Cortex of kidney (tissue), 1 donor: ENCODE measurements at places on chromosomes 4 and X.

GRCh38 chrX:10450229-10450958 is 170.0 kb downstream of the MID1 start:
- DNase-seq = no peak

- no peak for DNase-seq
These were observed 1.1 kb downstream of the HSPA4L start for GRCh38 chr4:127783026-127783769.

GRCh38 chr4:1803523-1804423 is 10.7 kb downstream of the FGFR3 start:
- no peak for DNase-seq

GRCh38 chrX:76915836-76916235 is 488.3 kb downstream of the MAGEE1 start:
- DNase-seq = no peak

DNA sequence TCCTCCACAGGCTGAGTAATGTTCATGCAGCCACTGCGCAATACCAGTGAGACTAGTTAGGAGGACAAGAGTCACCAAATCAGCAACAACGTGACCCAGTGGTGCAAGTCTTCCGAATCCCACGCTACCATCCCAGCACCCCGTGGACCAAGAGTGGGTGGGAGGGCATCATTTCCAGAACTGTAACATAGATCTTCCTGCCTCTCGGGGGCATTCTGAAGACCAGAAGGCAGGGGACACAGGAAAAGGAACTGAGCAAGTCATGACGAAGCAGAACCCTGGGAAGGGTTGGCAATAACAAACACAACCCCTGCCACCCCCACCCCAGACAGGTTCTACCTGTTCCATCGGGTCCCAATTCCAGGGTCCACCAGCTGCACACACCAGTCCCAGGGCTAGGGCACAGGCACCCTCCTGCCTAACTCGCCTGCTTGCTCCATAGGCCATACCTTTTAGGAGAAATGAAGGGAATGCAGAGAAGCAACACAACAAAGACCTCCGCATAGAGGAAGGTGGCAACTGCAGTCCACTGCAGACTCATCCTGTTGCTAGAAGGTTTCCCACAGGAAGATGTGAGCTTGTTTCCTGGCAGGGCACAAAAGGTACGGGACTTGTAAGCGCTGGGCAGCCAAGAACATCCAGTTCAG is 1.4 kb downstream of the BCAP31 start:
- DNase-seq = no peak

DNA sequence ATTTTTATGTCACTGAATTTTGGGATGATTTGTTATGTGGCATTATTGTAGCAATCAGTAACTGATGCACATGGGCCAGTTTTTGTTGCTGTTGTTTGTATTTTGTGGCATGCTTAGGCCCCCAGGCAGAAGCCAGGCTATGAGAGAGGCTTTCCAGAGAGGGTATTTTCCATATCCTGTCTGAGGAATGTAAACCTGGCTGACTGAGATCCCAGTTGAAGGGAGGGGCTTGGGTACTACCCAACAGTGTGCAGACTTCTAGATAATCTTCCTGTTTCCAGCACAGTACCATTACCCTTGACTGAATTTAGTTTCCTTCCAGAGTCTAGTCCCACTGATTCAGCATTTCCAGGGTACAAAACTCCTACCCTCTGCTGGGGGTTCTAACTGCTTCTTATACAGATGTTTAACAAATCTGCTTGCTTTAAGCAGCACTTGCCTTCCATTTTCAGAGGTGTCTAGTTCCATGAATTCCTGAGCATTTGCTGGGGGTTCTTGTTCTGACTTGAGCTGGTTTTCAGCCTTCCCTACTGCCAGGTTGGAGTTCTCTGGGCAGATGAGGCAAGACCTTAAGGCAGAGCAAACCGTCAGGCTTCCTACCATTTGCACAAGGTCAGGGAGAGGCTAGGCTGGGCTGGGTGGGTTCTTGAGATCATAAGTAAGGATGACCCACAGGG is 104.7 kb upstream of the EGFL6 start:
- DNase-seq = no peak

DNA sequence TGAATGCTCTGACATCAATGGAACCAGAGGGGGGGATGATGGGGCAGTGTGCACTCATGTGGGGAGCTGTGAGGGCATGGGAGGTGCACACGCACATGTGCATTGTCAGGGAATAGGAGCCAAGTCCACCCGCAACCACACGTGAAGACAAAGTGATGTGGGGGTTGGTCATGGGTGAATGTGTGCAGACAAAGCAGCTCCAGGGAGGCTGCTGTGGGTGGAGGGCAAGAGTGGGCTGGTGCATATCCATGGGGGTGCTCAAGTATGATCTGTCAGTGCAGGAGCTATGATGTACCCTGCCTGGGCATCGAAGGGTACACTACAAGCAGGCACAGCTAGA is 301.9 kb downstream of the TEX13C start:
- no peak for DNase-seq

- DNase-seq = no peak
These were observed 365.5 kb upstream of the BOD1L1 start for GRCh38 chr4:13992975-13993520.

GRCh38 chr4:77776182-77777134 is 42.7 kb downstream of the CNOT6L start:
- no peak for DNase-seq
